Activated naive CD4-positive, alpha-beta T cell treated with anti-CD3 and anti-CD28 coated beads for 36 hours (primary cell): ENCODE measurements at places on chromosomes 7 and 10. TPM values are rescaled to one million over a fixed set of nuclear protein-coding genes. Genes with fewer than 3 reads are reported as not detected.

- peak; percentile 86 for DNase-seq
Observed at GRCh38 chr7:111138193-111138569, 47.3 kb downstream of the LRRN3 start.

NACAD gene
- total RNA-seq: 0.05 TPM

GRCh38 chr10:114294549-114294948, 55.5 kb downstream of the VWA2 start:
- no peak for DNase-seq

DNA sequence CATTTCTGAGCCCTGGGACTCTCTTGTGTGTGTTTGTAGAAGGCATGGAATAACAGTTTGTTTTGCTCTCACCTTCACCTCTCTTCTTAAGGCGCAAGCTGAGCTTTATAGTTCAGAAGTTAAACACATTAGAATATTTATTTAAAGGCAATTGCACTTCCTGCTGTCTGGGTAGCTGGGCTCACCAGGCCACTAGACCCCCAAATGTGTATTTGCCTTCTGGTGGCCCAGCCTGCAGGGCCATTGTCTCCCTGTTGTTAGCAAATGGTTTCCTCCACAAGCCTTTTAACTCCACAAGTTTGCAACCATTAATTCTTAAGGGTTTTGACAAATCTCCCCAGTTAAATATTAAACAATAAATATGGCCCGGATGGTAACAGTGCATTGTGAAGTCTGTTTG, 31.1 kb upstream of the NEUROD6 start:
- DNase-seq: no peak

GRCh38 chr7:69422574-69422985, 175.7 kb upstream of the AUTS2 start:
- DNase-seq: no peak

IL15RA gene
- total RNA-seq: 14.7 TPM

TMEM213 gene
- not detected for total RNA-seq

GRCh38 chr10:91124016-91124415, 96.4 kb upstream of the PCGF5 start:
- DNase-seq: no peak

- no peak for DNase-seq
Observed at GRCh38 chr7:142774826-142775225, 4.1 kb downstream of the PRSS2 start.

DNA sequence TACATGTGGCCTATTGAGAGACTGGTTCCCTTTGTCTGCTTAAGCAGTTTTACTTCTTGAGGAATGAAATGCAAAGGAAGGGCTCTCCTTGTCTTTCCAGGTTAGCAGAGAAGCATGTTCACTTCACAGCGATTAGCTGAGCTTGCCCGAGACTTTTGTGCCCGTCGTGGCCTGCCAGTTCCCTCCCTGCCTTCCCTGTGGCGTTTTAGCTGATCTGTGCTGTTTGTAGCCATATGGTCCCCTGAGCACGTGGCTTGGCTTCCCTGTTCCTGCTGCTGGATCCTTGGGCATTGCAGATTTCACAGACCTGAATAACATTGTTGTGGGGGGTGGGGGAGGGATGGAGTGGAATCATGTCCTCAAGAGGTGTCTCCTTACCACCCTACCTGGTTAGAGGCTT, 61.8 kb downstream of the SND1 start:
- DNase-seq: no peak

GRCh38 chr7:94697035-94697974, 41.4 kb upstream of the SGCE start:
- no peak for DNase-seq

CFAP58 gene
- total RNA-seq: 0.59 TPM

RAB11FIP2 gene
- total RNA-seq: 11.6 TPM

GRCh38 chr7:31340603-31341002, at the start of gene NEUROD6:
Gene NEUROD6, minus strand, starts transcription at chr7:31340726. Its CDS starts 1,458 bp downstream, at chr7:31339268.
- DNase-seq: no peak

GRCh38 chr10:132655735-132656134, 118.1 kb downstream of the INPP5A start:
- DNase-seq: no peak

- DNase-seq: no peak
Observed at GRCh38 chr7:123647106-123647730, 8.4 kb upstream of the LMOD2 start.

FAM20C gene
- total RNA-seq: 0.91 TPM

GRCh38 chr10:113882240-113882639, 27.8 kb downstream of the NHLRC2 start:
- DNase-seq: no peak

EPDR1 gene
- total RNA-seq: 1.6 TPM

DCLRE1A gene
- total RNA-seq: 8.1 TPM

ADAM12 gene
- not detected for total RNA-seq

PRSS37 gene
- total RNA-seq: not detected

DNA sequence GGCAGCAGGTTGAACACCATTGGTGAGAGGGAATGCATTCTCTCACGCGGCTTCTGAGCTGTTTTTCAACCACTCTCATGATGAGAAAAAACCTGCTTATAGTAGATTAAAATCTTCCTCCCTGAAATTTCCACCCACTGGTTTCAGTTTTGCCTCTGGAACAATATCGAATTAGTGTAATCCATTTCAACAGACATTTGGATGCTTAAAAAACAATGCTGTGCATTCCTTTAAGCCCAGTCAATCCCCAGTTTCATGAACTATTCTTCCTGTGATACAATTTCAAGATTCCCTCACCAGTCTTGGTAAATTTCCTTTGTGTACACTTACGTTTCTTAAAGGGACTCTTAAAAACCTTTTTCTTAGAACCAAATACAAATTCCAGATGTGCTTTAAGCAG, 89.6 kb downstream of the ITIH5 start:
- DNase-seq: no peak
